ENCODE measurements at places on chromosomes 5 and 9. TPM values are rescaled to one million over a fixed set of nuclear protein-coding genes. Genes with fewer than 3 reads are reported as not detected.

DNA sequence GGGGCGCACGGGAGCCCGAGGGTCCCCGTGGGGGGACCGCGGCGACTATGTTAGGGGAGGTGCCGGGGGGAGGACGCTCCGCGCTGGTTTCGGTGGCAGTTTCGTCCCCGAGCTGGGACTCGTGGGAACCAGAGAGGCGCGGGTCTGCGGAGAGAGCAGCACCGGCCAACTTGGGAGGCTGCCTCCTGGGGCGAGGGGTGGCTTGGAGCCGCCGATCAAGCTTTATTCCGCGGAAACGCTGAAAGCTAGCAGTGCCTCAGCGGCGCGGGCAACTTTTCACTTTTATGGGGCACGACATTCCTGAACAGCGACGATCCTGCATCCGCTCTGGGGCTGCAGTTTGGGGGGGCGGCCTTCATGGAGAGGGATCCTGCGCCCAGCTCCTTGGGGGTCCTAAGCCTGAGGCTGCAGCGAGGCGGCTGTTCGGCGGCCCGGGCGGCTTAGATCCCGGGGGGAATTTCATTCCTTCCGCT lies 369 bp downstream of the OCLN start:
- peak overlapping the region; percentile 65 for H3K4me3 ChIP-seq
- DNase-seq = no peak
- no peaks in the 10 kb centered on the region for H3K27me3 ChIP-seq
- H3K4me1 ChIP-seq = peaks cover 27% of the 10 kb centered on the region
- H3K36me3 ChIP-seq = no peaks in the 10 kb centered on the region

GRCh38 chr5:171226864-171227263 lies 82.2 kb upstream of the TLX3 start:
- no peak for DNase-seq
- H3K27ac ChIP-seq = no peak overlapping the region
- no peaks in the 10 kb centered on the region for H3K4me1 ChIP-seq
- no peak overlapping the region for H3K4me3 ChIP-seq
- H3K36me3 ChIP-seq = no peaks in the 10 kb centered on the region

GRCh38 chr5:139886213-139886612 lies 90.6 kb downstream of the PSD2 start:
- H3K27me3 ChIP-seq = no peaks in the 10 kb centered on the region
- no peaks in the 10 kb centered on the region for H3K4me1 ChIP-seq
- no peak overlapping the region for H3K4me3 ChIP-seq
- no peak overlapping the region for H3K27ac ChIP-seq
- no peaks in the 10 kb centered on the region for H3K36me3 ChIP-seq

DNA sequence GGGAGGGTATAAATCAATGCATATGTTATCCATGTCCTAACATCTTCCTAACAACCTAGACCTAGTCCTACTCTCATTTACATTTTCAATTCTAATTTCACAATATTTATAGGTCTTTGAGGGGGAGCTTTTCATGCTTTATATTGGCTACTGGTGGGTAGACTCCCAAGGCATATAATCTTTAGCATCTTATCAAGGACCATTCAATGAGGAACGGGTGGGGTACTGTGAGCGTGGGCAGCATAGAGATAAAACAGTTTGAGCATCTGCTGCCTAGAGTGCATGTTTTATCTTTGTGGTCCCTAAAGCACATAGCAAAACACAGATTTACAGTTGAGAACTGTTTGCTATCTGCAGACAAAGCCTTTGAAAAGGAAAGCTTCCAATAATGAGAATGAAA lies 427.6 kb upstream of the WWC1 start:
- no peak overlapping the region for H3K27ac ChIP-seq
- no peak for DNase-seq
- no peaks in the 10 kb centered on the region for H3K36me3 ChIP-seq

GRCh38 chr5:151244206-151244605 lies 8.8 kb upstream of the GM2A start:
- H3K36me3 ChIP-seq = no peaks in the 10 kb centered on the region
- no peak for DNase-seq
- no peak overlapping the region for H3K27ac ChIP-seq
- no peaks in the 10 kb centered on the region for H3K27me3 ChIP-seq
- no peaks in the 10 kb centered on the region for H3K4me1 ChIP-seq

DNA sequence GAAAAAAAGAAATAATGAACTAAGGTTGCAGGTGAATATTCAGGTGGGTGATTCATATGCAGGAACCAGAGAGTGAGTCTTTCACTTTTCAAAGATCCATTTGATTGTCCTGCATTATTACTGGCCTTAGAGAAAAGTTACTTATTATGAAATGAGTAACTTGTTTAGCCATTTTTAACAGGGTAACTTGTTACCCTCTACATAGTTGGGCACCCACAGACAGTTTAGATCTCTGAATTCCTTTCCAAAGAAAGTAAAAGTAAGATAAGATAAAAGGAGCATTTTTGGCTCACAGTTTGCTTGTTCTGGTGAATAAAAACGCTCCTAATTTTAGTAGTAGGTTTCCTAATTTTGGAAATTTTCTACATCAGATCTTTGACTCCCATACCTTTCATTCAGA lies 54.1 kb upstream of the DAB2 start:
- H3K27ac ChIP-seq = no peak overlapping the region
- H3K4me1 ChIP-seq = no peaks in the 10 kb centered on the region
- no peaks in the 10 kb centered on the region for H3K36me3 ChIP-seq

GRCh38 chr5:52077941-52078815 lies 694.9 kb downstream of the ISL1 start:
- no peaks in the 10 kb centered on the region for H3K36me3 ChIP-seq

- H3K27ac ChIP-seq = no peak overlapping the region
- H3K4me3 ChIP-seq = no peak overlapping the region
- no peaks in the 10 kb centered on the region for H3K27me3 ChIP-seq
Measured at GRCh38 chr9:132020272-132020671, 59.4 kb downstream of the MED27 start.

GRCh38 chr5:126364206-126364902 lies 58.9 kb upstream of the GRAMD2B start:
- no peaks in the 10 kb centered on the region for H3K36me3 ChIP-seq
- no peaks in the 10 kb centered on the region for H3K27me3 ChIP-seq
- no peak for DNase-seq

DNA sequence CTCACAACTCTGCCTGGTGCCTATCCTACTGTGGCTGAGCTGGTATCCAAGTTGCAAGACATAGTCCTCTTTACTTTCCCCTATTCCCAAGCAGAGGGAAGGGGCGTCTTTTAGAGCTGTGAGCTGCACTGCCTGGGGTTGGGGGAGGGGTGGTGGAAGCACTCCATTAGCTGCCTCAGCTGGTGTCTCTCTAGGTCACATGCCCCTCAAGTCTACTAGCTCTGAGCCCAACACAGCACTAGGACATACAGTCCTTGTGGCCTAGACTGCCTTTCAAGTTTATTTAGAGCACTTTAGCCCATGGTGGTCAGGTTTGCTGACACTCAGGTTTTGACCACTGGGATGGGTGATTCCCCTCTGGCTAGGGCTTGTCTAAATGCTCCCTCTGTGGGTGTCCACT lies 54.7 kb downstream of the SREK1 start:
- H3K27me3 ChIP-seq = no peaks in the 10 kb centered on the region
- no peak for DNase-seq
- no peaks in the 10 kb centered on the region for H3K4me1 ChIP-seq

- peaks cover 5% of the 10 kb centered on the region for H3K36me3 ChIP-seq
- peaks cover 4% of the 10 kb centered on the region for H3K4me1 ChIP-seq
- no peak overlapping the region for H3K4me3 ChIP-seq
- no peak for DNase-seq
Measured at GRCh38 chr9:98078895-98079294, 22.4 kb downstream of the NANS start.

GRCh38 chr5:15786884-15787283 lies 286.9 kb downstream of the FBXL7 start:
- H3K36me3 ChIP-seq = no peaks in the 10 kb centered on the region
- no peak overlapping the region for H3K27ac ChIP-seq
- H3K4me3 ChIP-seq = no peak overlapping the region
- no peaks in the 10 kb centered on the region for H3K27me3 ChIP-seq

GRCh38 chr9:20087481-20087880 lies 298.6 kb upstream of the SLC24A2 start:
- H3K27ac ChIP-seq = no peak overlapping the region
- no peaks in the 10 kb centered on the region for H3K27me3 ChIP-seq
- DNase-seq = no peak
- H3K36me3 ChIP-seq = no peaks in the 10 kb centered on the region
- no peak overlapping the region for H3K4me3 ChIP-seq

DNA sequence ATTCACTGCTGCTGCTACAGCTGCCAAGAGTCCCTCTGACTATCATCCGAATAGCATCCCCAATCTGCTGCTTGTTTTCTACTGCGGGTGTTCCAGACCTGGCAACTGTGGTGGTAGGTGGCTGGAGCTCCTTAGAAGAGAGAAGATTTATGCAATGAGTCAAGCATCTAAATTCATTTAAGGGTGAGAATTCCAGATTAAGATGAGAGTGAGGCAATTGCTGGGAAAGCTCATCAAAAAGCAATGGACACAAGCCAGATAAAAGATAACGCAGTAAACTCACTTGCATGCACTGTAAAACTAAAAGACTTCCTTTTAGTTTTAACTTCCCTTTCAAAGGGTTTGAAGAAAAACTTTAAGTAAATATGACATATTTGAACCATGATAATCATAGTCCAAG lies 3.9 kb downstream of the PLK2 start:
- no peaks in the 10 kb centered on the region for H3K36me3 ChIP-seq
- no peak for DNase-seq
- no peaks in the 10 kb centered on the region for H3K27me3 ChIP-seq
- H3K4me1 ChIP-seq = peaks cover 11% of the 10 kb centered on the region

DNA sequence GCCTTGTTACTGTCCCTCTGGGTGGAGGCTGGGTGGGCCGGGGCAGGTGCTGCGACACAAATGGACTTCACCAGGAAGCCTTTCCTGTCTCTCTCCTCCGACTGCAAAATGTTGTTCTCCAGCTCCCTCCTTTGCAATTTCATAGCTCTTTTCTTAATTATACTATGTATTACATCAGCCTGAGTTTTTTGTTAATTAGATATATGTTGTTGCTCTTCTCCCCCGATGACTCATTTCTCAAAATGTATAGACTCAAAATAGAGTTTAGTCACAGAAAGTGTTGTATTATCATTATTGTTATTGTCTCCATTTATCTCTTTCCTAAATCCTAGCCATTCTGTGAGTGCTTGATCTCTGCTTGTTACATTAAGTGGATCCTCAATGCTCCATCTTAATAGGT lies 122.4 kb upstream of the OSMR start:
- H3K27me3 ChIP-seq = no peaks in the 10 kb centered on the region
- no peak overlapping the region for H3K27ac ChIP-seq
- no peaks in the 10 kb centered on the region for H3K36me3 ChIP-seq
- no peak overlapping the region for H3K4me3 ChIP-seq
- H3K4me1 ChIP-seq = no peaks in the 10 kb centered on the region
- no peak for DNase-seq

DNA sequence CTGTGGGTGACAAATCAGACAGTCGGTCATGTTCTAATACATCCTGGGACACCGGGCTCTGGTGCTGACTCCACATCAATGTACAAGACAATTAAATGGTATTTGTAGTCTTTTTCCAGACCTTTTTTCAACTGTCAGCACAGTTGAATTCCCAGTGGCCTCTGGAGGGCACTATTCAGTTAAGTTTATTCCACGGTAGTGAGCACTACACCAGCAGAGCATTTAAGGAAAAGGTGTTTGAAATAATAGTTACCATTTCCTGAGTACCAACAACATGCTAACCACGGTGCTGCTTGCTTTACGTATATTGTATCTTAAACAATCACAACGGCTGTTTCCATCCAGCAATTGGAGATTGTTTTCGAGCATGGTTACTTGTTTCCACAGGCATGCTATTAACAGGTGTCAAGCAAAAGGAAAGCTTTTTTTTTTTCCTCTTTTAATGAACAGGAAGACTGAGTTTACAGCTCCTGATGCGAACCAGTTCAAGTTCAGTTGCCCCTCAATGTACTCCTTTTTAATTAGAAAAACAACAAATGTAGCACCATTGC lies 186.7 kb downstream of the PDZD2 start:
- H3K4me1 ChIP-seq = no peaks in the 10 kb centered on the region
- H3K27me3 ChIP-seq = no peaks in the 10 kb centered on the region
- DNase-seq = peak; percentile 16
- H3K27ac ChIP-seq = no peak overlapping the region
- no peak overlapping the region for H3K4me3 ChIP-seq
- H3K36me3 ChIP-seq = no peaks in the 10 kb centered on the region

GRCh38 chr5:72510610-72511181 lies 3.5 kb upstream of the ZNF366 start:
- no peaks in the 10 kb centered on the region for H3K27me3 ChIP-seq
- no peaks in the 10 kb centered on the region for H3K36me3 ChIP-seq
- no peak for DNase-seq
- no peak overlapping the region for H3K27ac ChIP-seq
- H3K4me3 ChIP-seq = no peak overlapping the region
- H3K4me1 ChIP-seq = no peaks in the 10 kb centered on the region

DNA sequence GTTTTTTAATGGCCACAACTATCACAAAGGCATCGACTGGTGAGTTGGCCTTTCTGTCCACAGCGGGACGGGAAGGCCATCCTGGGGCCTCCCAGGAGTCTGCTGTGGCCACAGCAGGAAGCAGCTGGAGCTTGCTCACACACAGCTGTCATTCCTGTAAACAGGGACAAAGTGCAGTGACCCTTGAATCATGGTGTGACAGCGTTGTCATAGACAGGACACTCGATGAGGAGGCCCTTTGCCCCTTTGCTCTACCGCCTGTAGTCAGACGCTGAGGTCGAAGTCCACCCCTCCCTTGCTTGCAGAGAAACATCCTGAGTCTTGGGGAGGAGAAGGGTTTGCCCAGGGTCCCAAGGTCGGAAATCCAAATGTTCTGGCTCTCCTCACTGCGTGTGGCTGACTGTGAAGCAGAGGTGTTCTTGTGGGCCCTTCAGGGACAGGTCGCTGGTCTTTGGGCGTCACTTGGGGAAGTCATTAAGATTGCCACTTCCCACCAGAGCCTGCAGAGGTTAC lies 35.1 kb downstream of the NDST1 start:
- no peaks in the 10 kb centered on the region for H3K4me1 ChIP-seq
- H3K4me3 ChIP-seq = no peak overlapping the region
- H3K27me3 ChIP-seq = no peaks in the 10 kb centered on the region
- no peaks in the 10 kb centered on the region for H3K36me3 ChIP-seq
- H3K27ac ChIP-seq = no peak overlapping the region

DNA sequence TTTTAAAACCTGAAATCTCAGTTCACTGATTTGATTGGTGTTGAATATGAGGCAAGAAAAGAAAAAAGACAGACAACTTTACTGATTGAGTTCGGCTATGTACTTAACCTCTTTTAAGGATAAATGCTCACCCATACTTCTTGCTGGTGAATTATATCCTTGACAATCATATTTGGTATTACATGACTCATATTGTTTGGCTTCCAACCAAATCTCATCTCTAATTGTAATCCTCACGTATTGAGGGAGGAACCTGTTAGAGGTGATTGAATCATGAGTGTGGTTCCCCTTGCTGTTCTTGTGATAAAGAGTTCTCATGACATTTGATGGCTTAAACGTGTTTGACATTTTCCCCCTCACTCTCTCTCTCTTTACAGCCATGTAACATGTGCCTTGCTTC lies 255.6 kb upstream of the IZUMO3 start:
- no peaks in the 10 kb centered on the region for H3K36me3 ChIP-seq
- no peak for DNase-seq
- H3K27ac ChIP-seq = no peak overlapping the region
- no peaks in the 10 kb centered on the region for H3K27me3 ChIP-seq
- H3K4me1 ChIP-seq = no peaks in the 10 kb centered on the region

GRCh38 chr9:135982499-135983207 lies 21.5 kb upstream of the UBAC1 start:
- H3K36me3 ChIP-seq = no peaks in the 10 kb centered on the region
- DNase-seq = no peak
- no peaks in the 10 kb centered on the region for H3K4me1 ChIP-seq
- H3K27me3 ChIP-seq = peaks cover 10% of the 10 kb centered on the region
- no peak overlapping the region for H3K4me3 ChIP-seq
- H3K27ac ChIP-seq = no peak overlapping the region

The SOHLH1 gene
- polyA plus RNA-seq = 0.31 TPM

The UGT3A2 gene
- polyA plus RNA-seq = not detected

The CORO2A gene
- 0.56 TPM for polyA plus RNA-seq
